Caco-2 (cell line): ENCODE measurements at places on chromosomes 11 and 22. TPM values are rescaled to one million over a fixed set of nuclear protein-coding genes. Genes with fewer than 3 reads are reported as not detected.

DNA sequence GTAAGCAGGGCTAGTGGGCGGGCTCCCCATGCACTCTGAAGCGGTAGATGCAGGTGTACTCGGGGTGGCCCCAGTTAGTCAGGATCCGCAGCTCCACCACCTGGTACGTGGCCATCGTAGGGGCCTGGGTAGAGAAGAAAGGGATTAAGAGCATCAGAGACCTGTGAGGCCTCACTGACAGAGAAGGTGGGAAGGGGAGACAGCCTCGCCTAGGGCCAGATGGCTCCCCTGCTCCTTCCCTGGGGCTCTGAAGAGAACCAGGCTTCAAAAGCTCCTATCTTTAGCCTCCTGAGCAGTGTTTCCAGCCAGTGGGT is 19.6 kb downstream of the SUN2 start:
- DNase-seq, result no peak

DNA sequence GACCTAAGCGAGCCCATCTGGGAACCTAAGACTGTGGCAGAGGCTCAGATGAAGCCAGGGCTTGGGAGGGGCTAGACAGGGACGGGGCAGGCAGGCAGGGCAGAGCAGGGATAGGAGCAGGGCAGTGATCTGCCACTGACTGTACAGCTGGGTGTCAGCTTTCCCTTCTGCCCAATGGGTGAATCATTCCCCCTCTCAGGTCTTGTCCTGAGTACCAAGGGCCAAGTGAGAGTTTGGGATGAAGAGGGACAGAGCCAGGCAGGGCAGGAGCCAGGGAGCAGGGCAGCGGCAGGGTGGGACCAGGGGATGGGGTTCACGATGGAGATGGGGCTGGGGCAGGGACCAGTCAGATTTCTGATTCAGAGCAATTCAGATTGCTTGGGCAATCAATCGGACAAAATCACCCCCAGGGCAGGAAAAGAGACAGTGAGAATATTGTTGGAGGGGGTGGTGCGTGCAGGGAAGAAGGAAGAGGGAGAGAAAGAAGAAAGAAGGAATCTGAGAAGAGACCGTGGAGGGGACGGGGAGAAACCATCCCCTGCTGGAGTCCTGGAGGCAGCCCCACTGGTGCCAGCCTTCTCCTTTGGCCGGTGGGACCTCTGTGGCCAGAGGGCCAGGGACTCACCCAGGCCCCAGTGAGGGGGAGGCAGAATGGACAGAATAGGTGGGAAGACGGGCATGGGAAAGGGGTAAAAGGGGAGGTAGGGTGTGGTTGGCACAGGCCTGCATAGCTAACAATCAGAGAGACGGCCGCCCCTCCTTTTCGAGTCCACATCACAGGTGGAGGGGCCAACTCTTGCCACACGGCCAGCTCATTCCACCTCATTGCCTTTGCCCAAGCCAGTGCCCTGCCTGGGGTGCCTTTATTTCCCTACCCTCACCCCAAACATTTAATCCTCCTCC is 47.2 kb downstream of the CYTH4 start:
- no peak for DNase-seq

DNA sequence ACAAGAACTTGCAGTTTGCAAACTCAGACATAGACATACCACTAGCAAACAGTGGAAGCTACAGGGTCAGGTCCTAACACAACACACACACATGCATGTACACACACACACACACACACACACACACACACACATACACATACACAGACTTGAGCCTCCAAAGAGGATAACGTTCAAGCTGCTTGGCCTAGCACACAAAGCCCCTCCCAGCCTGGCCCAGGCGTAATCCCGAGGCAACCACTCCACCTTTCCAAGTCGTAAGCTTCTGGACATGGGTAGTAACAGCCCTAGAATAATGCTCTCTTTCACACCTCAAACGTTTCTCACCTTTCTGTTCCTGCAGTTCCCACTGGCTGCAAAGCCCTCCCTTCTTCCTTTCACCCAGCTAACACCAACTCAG is 88.6 kb downstream of the LARGE1 start:
- DNase-seq, result no peak

GRCh38 chr11:13135385-13136271 is 126.5 kb downstream of the RASSF10 start:
- DNase-seq, result no peak

DNA sequence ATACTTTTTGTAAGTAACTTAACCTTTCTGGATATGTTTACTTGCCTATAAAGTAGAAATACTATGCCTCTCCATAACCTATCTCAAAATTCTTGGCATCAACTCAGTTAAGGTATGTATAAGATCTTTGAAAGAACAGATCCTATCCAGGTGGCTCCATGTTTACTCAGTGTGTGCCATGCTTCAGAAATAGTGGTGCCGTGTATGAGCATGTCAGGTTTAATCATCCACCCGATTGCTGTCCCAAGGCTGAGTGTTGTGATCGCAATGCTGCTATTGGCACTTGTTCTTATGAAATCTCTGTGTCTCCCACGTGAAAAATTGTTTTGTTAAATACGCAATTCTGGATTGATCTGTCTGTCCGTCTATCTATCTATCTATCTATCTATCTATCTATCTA is 85.9 kb upstream of the SNX19 start:
- DNase-seq, result no peak

GRCh38 chr11:132646890-132647289 is 885.4 kb downstream of the OPCML start:
- DNase-seq, result no peak

The FOLR1 gene
- total RNA-seq, result 65.9 and 93.4 TPM in 2 replicates

The KCNQ1 gene
- 0.72 and 1.0 TPM in 2 replicates for total RNA-seq

The TPP1 gene
- total RNA-seq, result 61.7 TPM in 2 replicates

The RASGRP2 gene
- 4.0 and 4.1 TPM in 2 replicates for total RNA-seq

The CSTF3 gene
- 43.6 and 45.6 TPM in 2 replicates for total RNA-seq
